Right ventricle myocardium superior (tissue), 1 donor: ENCODE measurements at places on chromosomes 16 and 17. TPM values are rescaled to one million over a fixed set of nuclear protein-coding genes. Genes with fewer than 3 reads are reported as not detected.

Gene CDT1
- total RNA-seq = 1.00 TPM

DNA sequence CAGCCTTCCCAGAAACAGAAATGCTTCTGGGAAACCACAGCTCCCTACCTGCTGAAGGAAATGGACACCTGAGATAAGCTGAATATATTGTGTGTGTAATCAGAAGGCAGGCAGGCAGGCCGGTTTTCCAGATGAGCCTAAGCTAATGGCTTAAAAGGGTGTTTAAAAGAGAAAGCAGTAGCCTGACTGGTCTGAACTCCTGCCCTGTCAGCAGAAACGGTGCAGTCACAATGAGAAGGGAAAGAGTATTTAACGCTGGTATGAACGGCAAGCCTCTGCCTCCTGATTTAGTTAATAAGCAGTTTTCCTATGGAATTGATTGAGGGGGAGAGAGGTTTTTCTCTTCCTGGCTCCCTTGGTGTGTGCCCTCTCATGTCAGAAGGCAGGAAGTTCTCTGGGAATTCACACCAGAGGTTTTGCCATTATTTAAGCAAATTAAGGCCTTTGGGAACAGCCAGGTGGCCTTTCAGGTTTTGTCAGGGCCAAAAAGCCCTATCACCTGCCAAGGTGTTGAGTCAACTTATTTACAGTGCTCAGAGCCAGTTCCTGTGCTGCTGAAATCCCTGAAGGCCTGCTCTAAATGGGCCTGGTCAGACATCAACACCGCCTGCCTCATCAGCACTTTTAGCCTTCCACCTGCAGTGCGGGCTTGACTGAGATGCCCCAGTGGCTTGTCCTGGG lies 41.6 kb downstream of the CDH1 start:
- DNase-seq = no peak

GRCh38 chr17:77728474-77728795 lies 230.1 kb upstream of the TNRC6C start:
- no peak for DNase-seq

GRCh38 chr16:1825381-1825863 lies 1.2 kb downstream of the HAGH start:
- no peak for DNase-seq

DNA sequence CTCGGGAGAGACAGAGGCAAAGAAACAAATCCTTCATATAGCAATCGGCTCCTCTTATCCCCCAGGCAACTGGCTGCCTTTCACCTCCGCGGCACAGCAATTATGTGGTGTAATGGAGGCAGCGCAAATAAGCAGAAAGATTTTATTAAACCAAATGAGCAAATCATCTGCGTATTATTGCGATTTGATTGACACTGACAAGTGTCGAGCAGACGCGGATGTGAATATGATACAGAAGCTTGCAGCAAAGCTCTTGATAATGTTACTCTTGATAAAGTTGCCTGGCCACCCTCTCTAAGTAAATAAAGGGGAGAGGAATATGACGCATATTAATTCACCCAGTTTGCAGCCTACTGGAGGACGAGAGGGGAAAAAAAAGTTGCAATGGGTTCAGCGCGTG lies 26.5 kb upstream of the AKTIP start:
- no peak for DNase-seq

GRCh38 chr17:17364338-17364667 lies 61.1 kb downstream of the NT5M start:
- DNase-seq = peak; percentile 30

DNA sequence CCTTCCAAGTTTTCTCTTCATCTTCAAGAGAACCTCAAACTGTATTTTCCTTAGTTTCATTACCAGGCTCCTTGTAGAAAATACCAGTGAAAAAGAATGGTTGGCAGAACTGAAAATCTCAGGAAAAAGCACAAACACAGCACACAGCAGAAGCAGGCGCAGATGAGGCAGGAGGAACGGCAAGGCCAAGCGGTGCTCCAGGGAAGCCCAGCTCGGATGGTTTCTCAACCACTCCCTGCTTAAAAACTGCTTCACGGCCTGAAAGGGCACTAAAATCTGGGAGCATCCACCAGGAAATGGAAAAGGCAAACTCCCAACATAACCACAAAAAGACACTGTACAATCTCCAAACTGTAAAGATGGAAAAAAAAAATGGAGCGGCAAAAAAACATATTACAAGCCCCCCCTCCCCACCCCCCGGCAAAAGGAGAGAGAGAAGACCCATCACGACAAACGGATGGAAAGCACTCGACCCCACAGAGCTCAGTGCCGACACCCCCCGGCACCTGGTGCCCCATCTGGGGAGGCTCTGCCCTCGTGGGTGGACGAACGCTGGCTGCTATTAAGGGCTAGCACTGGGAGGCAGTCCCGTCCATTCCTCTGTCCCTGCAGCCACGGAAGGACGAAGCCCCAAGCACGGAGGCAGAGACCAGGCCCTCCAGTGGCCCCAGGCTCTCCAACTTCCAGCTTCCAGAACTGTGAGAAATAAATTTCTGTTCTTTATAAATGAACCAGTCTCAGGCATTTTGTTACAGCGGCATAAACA lies 127.5 kb downstream of the ZNF778 start:
- no peak for DNase-seq

Gene CHTF18
- 3.7 TPM for total RNA-seq

- DNase-seq = no peak
Observed at GRCh38 chr16:29029168-29029994, 44.5 kb downstream of the LAT start.

DNA sequence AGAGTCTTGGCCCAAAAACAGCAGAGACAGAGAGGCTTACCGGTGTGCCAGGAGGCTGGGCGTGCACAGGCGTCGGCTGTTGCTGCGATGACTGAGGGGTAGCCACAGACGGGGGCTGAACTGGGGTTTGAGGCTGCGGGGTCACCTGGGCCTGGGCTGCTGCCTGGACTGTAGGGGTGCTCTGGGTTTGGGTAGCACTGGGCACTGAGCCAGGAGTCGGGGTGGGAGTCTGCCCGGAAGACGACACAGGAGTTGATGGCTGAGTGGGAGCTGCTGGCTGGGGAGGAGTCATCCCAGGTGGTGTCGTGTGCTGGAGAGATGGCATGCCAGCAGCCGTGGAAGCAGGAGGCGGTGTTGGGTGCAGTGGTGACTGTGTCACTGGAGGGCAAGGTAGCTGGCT lies 53.2 kb upstream of the TRAP1 start:
- no peak for DNase-seq

GRCh38 chr16:8120001-8120400 lies 470.3 kb downstream of the TMEM114 start:
- DNase-seq = no peak

DNA sequence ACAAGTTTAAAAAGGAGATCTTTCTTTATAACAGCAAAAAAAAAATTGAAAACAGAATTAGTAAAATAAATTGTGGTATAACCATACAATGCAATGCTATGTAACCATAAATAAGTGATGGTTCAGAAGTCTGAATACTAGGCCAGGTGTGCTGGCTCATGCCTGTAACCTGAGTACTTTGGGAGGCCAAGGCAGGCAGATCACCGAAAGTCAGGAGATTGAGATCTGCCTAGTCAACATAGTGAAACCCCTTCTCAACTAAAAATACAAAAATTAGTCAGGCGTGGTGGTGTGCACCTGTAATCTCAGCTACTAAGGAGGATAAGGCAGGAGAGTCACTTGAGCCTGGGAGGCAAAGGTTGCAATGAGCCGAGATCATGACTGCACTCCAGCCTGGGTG lies 34.6 kb downstream of the CCT6B start:
- DNase-seq = no peak

DNA sequence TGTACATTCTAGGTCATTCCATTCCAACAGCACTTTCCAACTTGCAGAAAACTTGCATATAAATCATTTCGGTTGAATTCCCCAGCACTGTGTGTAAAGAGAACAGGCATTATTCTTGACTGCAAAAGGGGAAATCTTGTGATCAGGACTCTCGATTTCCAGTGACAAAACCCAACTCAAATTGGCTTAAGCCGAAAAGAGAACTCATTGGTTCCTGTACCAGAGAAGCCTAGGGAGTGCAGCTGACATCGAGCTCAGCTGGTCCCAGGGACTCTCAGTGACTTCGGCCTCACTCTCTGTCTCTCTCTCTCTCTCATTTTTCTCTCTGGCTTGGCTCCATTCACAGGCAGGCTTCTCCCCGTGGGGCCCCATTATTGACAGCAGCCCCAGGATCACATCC lies 30.7 kb downstream of the CD300LF start:
- DNase-seq = no peak

GRCh38 chr17:10033959-10034358 lies 128.9 kb upstream of the RCVRN start:
- DNase-seq = peak; percentile 57

DNA sequence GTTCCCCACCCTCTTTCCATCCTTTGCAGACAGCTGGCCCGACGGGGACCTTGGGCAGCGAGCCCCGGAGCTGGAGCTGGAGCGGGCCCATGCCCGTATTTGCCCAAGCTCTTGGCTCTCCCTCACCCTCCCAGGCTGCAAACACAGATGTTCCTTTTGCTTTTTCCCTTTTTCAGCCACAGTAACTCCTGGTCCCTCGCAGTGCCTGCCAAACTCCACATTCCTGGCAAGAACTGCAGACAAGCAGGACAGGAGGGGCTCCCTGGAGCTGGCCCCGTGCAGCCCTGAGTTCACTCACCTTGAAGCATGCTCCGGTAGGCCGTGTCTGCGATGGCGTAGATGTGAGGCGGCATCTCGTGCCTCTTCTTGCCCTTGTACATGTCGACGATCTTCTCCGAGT lies 33.9 kb downstream of the MYH11 start:
- DNase-seq = no peak

GRCh38 chr17:61323003-61323908 lies 76.4 kb upstream of the TBX2 start:
- DNase-seq = no peak

Gene SEPTIN12
- not detected for total RNA-seq

GRCh38 chr16:2473999-2474876 lies 689 bp upstream of the TBC1D24 start:
- DNase-seq = peak; percentile 77

GRCh38 chr16:3946604-3947180 lies 66.2 kb upstream of the CREBBP start:
- no peak for DNase-seq

DNA sequence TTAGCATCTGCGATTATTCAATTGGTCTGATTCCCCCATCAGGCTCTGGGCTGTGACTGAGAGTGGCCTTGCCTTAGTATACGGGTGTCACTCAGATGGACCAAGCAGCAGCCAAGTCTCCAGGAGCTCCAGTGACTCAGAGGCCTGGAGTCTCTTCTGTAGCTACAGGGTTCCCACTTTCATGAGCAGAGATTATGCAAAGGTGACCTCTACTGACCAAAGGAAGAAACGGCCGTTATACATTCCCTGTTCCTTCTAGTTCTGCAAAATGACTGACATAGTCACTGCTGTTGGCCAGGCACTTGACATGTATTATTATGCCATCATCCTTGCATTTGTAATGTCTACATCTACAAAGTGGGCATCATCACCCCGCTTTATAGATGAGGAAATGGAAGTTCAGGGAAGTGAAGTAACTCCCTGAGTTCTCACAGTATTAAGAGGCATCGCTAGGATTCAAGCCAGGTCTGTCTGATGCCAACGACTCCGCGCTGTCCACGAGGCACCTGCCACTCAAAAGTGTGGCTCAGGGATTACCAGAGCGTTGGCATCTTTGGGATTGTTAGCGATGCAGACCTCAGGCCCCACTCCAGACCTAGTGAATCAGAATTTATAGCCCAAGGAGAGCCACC lies 23.3 kb downstream of the SLC38A7 start:
- DNase-seq = no peak

Gene ITGAD
- not detected for total RNA-seq
